Stimulated activated CD8-positive, alpha-beta memory T cell treated with anti-CD3 and anti-CD28 coated beads, Interleukin-2, amount 100 ng/mL, for 48 hours (primary cell): ENCODE measurements at places on chromosomes 1 and 21.
A peak's percentile ranks its signal among the peaks of the same experiment; 100 is the strongest.

DNA sequence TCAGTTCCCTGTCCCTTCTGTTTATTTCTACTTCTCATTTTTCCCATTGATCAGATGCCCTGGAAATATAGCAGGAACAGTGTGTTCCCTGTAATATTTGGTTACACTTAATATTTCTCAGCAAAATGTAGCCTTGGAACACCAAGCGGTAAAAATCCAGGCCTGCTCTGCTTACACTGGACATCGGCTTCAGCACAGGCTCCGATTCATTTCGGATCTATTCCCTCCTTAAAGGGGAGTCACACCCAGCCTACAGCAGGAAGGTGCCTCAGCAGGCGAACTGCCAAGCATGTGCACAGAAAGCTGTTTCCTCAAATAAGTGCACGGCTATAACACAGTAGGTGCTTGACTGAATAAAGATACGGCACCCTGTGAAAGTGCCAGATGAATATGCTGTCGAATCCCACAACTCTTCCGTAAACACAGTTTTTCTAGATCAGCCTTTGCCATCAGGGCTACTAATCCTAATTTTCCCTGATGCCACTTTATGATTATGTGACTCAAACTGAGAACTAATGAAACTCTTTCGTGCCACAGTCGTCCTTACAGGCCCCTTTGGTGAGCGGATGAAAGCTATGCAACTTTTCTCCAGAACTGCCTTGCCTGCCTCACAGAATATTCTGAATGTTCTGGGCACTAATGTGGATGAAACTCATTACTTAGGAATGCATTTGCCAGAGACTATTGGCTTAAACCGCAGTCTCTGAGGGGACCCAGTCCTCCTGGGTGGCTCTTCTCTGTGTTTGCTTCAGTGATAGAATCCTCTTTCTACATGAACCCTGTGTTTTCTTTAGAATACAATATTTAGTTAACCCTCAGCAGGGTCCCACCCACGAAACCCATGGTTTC is 275.5 kb upstream of the RUNX1 start:
- no peak for DNase-seq

DNA sequence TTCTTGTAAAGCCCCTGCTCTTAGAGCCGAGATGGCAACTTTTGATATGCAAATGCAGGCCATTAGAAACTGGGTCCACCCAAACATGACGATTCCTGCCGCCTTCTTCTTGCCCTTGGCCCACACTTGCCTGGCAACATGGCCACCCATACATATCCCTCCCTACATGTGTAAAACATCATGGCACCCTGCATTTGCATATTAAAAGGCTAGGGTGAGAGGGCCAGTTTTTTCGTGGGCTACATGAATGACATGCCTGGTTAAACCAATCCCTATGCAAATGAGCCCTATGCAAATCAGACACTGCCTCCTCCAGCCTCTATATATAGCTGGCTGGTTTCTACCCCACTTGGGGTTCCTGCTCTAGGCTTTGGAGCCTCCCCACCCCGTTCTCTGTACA is 18.8 kb downstream of the PLA2G2A start:
- no peak for DNase-seq

- DNase-seq, result no peak
Measured at GRCh38 chr1:98211271-98211845, 290.5 kb upstream of the DPYD start.

DNA sequence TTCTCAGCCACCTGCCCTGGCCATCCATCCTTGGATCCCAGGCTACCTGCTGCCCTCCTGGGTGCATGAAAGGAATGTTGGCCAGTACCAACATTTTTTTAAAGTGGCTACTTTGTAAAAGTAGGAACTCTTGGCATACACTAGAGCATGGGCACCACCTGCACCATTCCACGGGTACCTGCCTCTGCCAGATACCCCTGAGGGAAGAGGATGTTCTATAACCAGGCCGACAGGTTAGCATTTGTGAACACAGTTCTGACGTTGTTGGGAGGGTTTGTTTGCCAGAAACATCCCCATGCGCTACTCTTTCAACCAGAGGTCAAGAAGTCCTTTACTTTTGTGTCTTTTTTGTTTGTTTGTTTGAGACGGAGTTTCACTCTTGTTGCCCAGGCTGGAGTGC is 43.0 kb downstream of the EVA1C start:
- no peak for DNase-seq

GRCh38 chr1:40849801-40850592 is 12.2 kb downstream of the CITED4 start:
- DNase-seq, result peak; percentile 66

DNA sequence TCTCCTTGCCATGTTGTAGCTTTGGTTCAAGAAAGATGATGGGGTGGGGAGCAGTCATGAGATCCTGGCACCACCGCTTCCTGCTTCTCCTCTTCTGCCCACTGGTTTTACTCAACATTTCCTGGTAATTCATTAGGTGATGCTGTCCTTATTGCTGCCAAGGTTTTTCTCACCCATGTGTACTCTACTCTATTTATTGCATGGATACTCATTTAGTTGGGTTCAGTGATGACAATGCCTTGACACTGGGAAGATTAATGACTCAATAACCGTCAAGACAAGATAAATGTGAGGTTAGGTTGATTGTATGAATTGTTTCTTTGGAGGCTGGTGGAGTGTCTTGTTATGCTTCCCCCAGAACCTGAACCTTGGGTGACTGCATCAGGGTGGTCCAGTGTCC is 484.2 kb downstream of the SIPA1L2 start:
- no peak for DNase-seq

DNA sequence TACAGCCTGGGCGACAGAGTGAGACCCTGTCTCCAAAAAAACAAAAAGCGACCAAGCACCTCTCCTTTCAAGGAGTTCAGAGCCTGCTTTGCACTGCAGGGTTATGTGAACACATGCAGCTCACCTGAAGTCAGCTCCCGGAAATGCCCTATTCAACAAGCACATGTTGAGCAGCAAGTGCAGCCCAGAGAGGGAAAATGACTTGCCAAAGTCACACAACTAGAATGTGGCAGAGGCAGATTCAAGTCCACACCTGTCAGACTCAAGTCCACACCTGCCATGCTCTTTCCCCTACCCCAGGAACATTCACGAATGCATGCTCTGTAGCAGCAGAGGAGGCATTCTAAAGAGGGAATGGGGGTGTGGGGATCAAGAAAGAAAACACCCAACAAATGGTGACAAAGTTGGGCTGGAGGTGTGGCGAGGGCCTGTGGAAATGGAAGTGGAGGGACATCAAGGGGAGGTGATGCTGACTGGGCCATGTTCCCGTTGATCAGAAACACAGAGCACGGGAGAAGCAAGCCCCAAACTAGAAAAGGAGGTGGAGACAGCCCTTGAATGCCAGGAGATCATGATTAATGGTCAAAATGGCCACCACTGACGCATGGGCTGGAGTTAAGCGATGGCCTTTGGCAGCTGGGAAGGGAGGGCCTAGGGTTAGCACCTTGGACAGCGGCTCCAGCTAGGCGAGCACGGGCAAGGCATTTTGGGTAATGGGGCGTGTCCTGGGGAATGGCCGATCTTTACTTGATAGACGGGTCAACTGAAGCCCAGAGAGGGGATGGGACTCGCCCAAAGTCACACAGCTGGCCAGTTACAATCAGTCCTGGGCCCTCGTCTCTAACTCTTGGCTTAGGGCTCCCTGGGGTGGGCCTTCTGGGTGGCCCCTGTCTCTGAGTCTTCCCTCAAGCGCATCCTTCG is 21.5 kb downstream of the RAP1GAP start:
- DNase-seq, result peak; percentile 38

DNA sequence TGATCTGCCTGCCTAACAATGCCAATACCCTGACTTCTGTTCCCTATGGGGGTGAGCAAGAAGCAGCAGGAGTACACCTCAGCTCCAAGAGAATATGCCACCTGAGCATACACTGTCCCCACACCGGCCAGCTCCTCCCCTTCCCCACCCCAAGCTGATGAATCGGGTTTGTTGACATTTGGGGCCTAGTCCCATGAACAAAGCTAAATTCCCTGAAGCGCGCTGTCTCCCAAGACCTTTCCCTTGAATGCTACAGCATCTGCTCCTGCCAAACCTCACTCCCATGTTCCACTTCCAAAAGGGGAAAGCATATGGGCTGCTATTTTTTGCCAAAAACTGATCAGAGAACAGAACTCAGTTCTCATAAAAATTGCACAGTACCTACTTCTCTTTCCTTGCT is 220.4 kb upstream of the CAMK1G start:
- no peak for DNase-seq

DNA sequence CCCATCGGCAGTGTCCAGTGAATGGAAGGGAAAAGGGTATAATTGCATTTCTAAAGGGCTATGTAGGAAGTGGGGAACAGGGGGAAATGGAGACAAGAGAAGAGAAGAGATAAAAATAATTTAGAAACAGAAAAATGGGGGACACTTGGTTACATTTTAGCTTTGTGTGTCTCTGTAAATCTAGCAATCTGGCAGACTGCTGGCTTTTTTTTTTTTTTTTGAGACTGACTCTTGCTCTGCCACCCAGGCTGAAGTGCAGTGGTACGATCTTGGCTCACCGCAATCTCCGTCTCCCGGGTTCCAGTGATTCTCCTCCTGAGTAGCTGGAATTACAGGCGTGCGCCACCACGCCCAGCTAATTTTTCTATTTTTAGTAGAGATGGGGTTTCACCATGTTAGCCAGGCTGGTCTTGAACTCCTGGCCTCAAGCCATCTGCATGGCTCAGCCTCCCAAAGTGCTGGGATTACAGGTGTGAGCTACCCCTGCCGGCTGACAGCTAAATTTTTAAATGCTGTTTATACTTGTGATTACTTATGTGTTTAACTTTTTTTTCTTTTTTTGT is 53.4 kb downstream of the AGPAT3 start:
- no peak for DNase-seq
